ENCODE measurements at places on chromosomes 4 and X.

DNA sequence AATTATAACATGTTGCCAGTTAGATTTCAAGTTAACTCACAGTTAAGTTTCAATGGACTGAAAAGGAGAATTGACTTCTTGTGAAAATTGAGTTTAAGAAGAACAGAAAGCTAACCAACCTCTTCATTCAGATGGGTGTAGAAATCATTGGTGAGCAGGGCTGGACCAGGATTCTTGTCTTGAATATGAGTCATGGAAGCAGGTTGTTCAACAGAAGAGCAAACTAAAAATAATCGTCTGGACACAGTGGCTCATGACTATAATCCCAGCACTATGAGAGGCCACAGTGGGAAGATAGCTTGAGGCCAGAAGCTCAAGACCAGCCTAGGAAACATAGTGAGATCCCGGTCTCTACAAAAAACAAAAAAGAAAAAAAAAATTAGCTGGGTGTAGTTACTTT, 98.2 kb downstream of the ARSJ start:
- DNase-seq: no peak

DNA sequence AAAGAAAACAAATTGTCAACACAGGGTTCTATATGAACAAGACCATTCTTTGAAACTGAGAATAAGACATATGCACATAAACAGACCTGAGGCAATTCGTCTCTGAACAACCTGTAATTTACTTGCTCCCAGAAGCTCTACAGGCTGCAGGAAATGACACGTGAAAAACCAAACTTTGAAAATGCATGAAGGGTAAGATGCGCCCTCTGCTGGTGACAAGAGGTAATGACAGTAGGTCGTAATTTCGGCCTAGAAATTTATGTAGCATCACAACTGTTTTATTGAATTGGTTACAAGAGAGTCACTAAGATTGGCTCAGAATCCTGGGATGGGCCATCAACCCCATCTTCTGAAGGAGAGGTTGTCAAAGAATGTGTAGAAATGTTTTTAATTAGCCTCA, 276.5 kb downstream of the PPP4R3C start:
- DNase-seq: no peak

DNA sequence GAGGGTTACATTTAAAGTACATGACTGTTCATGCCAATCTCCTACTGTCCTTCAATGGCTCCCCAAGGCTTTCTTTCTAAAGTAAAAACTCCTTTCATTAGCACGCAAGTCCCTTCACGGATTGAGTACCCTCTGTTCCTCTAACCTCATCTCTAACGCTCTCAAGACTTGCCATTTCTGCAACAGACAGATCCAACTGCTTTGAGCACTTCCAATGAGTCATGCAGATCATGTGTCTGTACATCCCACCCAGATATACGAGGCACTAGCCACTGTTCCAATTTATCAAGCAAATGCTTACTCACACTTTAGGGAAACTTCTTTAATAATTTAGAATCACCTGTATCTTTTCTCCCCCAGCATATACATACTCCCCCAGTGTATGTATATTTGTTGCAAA, 332.5 kb upstream of the ZFP42 start:
- no peak for DNase-seq

DNA sequence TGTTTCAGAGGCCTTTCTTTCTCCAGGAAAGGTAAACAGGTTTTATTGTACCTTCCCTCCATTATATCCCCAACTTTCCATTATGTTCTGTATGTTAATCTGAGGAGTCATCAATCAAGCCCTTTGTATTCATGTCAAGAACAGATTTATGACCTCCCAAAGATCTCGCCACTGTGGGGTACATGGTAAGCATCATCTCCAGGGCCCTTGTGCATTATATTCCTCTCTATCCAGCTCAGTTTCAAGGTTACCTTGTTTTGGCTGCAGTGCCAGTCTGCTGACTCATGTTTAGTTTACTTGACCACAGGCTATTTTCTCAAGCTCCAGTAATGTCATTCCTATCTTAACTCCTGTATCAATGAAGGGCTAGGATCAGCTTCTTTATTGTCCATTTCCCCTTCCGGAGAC, 125.1 kb upstream of the FRMPD4 start:
- DNase-seq: no peak

DNA sequence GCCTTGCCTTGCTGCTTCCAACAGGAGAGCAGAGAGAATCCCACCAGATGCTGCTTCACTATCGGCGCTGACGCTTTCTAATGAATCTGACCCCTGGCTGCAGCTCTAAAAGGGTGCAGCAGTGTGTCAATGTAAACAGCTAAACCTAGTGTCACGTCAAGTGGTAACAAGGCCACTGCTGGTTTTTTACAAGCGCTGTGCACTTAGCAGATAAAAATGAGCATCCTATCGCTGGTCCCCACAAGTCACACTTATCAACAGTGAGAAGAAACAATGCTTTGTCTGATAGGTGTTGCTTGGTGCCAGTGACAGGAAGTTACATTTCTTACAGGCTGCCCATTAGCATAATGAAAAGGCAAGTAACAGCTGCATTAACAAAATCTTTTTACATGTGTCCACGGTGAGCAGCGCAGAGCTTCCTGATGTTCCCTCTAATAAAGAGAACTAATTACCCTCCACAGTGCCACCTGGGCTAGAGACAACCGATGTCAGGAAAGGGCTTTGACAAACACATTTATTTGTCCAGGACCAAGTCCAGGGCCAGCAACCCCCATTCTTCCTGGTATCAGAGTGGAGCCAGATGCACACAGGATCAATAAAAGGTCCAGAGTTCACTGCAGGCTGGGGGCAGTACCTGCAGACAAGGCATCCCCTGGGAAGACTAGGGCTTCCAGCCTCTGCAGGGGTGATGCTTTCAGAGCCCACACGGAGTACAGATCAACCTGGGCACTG, 176.0 kb downstream of the MGST2 start:
- DNase-seq: no peak

- DNase-seq: no peak
Measured at GRCh38 chr4:29565256-29565655, 1154.9 kb upstream of the PCDH7 start.

- no peak for DNase-seq
Measured at GRCh38 chr4:183347566-183347965, 25.3 kb upstream of the CLDN24 start.

DNA sequence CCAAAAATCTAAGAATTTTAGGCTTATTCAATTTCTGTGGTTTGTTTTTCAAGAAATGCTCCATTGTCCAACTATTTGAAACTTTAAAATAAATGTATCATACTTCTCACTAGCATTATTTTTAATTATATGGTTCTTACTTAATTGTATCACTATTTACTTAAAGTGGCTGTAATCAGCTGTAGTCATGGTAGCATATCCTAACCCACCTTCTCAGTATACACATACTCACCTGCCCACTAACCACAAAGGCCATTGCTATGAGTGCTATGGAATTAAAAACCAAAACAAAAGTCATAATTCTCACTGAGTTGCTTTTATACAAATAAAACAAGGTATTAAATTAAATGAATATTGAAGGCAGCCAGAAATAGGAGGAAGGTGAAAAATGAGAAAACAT, 5.0 kb downstream of the FBXO8 start:
- no peak for DNase-seq

GRCh38 chr4:187158003-187158402, 434.3 kb upstream of the FAT1 start:
- no peak for DNase-seq

DNA sequence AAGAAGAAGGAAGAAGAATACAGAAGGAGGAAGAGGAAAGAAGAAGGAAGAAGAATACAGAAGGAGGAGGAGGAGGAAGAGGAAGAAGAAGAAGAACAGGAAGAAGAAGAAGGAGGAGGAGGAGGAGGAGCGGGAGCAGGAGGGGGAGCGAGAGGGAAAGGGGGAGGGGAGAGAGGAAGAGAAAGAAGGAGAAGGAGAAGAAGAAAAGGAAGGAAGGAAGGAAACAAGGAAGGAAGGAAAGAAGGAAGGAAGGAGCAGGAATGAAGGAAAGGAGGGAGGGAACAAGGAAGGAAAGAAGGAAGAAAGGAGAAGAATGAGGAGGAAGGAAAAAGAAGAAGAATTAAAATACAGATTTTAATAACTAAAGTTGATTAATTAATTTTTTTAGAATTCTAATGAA, 82.5 kb upstream of the PTPN13 start:
- DNase-seq: no peak

- DNase-seq: no peak
Measured at GRCh38 chr4:36172656-36173055, 71.7 kb downstream of the ARAP2 start.

GRCh38 chr4:137471895-137472294, 60.4 kb downstream of the PCDH18 start:
- no peak for DNase-seq

DNA sequence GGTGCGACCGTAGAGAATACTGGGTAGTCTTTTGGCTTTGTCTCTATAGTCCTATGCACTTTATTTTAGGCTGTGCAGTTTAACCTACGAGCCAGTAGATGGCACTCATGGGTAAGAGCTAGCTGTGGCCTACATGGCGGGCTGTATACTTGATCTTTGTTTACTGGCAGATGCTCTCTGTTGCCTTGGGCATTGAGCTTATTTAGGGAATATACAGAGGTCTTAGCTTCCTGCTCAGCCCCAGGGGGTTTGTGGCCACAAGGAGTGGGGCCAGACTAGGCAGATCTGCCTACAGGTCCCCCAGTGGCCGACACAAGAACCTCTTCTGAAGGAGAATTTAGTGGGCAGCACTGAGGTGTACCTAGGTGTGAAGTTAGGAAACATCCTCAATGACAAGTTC, 227.6 kb upstream of the HDX start:
- peak; percentile 3 for DNase-seq

- DNase-seq: no peak
Measured at GRCh38 chrX:136694431-136695087, 46.6 kb downstream of the CD40LG start.

DNA sequence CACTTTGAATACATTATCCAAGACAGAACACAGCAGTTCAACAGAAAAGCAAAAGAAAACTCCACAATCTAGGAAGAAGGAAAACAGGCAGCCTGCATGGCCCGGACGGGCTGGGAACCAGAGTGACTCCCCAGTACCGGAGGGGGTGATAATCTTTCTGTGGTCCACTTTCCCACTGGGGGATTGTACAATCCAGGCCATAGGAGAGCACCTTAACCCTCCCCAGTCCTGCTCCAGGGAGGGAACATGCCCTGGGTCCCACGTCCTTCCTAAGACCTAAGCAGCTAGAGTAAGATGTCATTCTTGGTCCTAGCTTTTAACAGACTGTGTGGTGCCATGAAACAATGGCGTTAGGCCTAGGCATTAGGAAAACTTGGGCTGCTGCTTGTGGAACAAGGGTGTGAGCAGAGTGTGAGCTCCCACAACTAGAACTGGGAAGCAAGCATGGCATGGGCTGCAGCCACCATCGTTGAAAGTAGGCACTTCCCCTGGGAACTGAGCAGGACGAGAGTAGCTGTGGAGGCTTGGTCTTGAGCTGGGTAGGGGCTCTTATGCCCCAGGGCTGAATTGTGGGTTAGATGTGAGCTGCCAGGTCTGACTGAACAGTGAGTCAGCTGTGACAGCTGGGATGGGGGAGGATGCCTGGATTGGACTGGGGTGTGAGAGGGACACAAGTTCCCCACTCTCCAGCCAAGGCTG, 42.4 kb downstream of the NAT8L start:
- DNase-seq: no peak

GRCh38 chr4:126532527-126532926, 1100.2 kb upstream of the INTU start:
- no peak for DNase-seq

DNA sequence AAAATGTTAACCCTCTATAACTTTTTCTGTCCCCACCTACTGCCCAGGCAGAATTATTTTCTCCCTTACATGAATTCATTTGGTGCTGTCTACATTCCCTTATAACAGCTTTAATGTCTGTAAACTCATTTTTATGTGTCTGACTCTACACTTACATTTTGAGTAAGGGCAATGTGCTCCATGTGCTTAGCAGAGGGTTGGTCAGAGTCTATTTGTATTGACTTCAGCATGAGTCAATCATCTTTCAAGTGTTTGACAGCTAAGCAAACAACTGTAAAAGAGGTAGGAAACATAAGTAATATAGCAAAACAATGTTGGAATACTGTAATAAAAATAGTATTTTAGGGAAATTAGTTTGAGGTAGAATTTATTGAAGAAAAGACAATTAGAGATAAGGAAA, 6.3 kb downstream of the IL15 start:
- no peak for DNase-seq

DNA sequence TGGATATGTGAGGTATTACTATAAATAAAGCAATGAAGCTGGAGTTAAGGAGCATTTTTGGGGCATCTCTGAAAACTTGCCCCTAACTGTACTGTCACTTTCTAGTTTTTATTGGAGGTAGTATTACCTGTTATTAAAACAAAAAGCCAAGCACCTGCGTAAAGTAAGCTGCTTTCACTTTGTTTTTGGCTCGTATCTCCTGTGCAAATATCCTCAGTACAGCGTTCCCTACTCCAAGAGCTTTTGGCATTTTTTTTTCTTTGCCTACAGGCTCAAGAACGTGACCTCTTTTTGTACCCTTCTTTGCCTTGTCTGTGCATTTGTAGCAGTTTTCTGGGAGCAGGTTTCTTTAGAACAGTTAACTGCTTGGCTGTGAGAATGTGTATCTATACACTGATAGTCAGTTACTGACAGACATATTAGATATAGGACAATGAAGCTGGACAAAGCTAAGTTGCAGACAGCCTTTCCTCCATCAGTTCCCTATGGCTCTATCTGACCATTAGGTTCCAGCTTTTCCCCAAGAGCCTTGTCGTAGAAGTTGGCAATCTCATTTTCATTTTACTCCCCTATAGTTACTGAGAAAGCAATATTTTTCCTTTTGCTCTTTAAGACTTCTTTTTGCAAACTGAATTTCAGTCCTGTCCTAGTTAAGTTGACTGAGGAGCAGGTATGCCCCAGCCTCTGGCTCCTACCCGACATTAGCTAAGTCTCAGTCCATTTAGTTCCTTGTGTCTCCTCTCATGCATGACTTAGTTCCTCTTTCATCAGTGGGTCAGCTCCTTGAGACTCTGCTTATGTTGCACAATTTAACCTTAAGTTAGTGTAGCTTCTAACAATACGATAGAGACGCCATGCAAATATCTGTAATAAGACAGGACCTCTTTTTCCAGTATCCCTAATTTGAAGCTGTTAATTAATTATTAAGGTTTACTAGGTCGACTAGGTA, 71.5 kb upstream of the HPRT1 start:
- no peak for DNase-seq

- DNase-seq: no peak
Measured at GRCh38 chrX:44267861-44268260, 75.6 kb downstream of the EFHC2 start.

DNA sequence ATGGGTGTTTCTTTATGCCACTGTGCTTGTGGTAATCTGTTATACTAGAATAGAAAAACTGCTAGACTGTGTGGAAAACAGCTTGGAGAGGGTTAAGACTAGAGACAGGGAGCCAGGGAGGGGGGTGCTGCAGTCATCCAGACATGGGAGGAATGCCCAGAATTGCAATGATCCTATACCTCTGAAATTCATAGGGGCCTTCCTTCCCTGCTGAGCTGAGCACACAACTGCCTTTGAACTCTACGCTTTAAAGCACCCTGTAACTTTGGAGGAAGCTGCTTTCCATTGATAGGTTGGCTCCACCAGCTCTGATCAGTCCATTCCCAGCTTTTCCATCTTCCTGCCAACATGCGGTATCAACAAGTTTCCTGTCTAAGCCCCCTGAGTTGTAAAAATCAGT, 155.9 kb upstream of the RASGEF1B start:
- no peak for DNase-seq

Measured in stimulated activated CD4-positive, alpha-beta T cell treated with anti-CD3 and anti-CD28 coated beads, TNF-alpha, amount 100 ng/mL, for 48 hours (primary cell).